NCI-H146 (cell line): ENCODE measurements at places on chromosomes 11 and 22.
A peak's percentile ranks its signal among the peaks of the same experiment; 100 is the strongest.

- DNase-seq = peak; percentile 12
These were observed 380.6 kb downstream of the CTTN start for GRCh38 chr11:70778883-70779282.

- DNase-seq = no peak
These were observed 3.0 kb upstream of the CHEK1 start for GRCh38 chr11:125621995-125622394.

- DNase-seq = no peak
These were observed 35.4 kb upstream of the IGSF9B start for GRCh38 chr11:133992121-133992520.

DNA sequence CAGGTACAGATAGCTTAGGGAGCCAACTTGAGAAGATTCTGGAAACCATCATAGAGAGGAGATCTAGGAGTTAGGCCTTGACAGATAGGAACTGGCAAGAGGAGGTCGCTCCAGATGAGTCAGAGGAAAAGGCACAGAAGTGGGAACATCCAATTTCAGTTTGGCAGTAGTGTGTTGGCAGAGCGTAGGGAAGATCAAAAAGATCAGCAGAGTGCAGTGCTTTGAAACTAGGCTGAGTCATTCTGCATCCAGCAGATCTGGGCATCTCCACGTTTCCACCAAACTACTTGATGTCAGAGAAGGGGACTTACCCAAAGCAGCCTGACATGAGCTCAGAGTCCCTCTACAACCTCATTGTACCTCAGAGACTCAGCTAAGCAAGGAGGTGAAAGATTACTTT, 58.5 kb downstream of the GAB4 start:
- no peak for DNase-seq

DNA sequence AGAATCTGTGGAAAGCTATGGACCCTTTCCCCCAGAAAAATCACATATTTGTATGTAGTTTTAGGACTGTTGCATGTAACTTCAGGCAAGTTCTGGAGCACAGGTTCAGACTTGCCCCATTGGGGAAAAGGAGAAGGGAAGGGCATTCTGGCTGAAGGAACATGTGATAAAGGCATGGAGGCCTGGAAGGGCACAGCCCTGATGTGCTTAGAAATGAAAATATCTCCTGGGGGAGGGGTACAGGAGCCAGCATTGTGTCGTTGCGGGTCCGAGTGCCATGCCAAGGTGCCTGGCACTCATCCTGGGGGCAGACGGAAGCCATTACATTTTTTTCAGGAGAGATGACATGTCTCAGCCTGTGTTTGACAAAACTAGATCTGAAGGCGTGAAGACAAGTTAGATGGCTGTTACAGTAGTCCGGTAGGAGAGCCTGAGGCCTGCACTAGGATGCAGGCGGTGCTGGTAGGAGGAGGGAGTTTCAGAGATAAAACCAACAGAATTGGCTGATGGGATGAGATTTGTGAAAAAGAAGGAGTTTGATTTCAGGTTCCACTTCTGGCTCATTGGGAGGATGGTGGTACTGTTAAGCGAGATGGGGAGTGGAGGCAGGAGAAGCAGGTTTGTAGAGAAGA, 96.9 kb downstream of the TEAD1 start:
- DNase-seq = no peak

GRCh38 chr22:31328544-31328960, 17.6 kb downstream of the PATZ1 start:
- DNase-seq = no peak

- no peak for DNase-seq
These were observed 9.0 kb downstream of the BLID start for GRCh38 chr11:122107045-122107444.

DNA sequence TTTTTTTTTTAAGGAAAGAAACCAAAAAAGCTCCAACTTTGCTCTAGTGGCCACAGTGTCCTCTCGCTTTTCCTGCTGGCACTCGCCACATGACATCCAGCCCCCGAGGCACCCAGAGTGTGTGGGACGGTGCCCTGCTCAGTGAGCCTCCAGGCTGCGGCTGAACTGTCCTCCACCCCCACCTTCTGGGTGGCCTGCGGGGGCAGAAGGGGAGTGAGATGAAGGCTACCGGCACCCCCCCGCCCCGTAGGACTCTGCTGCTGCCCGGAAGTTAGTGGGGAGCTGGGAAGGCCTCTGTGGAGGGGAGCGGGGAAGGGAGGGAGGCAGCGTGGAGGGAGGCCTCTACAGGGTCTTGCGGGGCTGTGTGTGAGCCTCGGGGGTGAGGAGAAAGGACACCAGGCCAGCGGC, 264.4 kb downstream of the CTTN start:
- DNase-seq = no peak

DNA sequence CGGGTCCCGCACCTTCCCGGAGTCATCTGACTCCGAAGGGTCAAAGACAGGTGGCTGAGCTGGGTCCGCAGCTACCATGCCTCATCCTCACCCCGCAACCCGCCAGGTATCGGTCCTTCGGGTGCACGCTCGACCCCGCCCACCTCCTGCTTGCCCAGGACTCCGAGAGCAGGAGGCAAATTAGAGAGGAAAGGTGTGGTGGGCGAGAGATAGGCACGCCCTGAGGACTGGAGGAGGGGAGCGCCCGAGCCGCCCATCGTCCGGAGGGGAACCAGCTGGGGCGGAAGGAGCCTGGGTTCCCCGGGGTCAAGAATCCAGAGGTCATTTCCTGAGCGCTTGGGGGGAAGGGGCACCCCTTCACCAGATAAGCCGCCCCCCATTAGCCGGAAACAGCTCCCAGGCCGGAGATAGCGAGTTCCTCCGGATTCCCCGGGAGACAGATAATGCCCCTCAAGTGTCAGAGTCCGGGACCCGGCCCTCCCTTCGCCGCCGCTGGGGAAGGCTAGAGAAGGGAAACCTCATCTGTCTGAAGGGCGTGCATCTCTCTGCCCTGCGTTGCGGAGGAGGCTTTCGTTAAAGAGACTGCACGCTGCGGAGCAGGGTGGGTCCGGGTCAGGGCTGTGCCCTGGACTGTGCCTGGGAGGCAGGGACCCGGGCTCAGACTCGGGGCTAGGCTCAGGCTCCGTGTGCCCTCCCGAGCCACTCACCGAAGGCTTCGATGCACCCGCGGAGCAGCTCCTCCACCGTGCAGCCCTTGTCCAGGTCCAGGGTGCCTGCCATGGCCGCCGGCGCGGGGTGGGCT, 1.7 kb downstream of the RASGRP2 start:
- peak; percentile 12 for DNase-seq

GRCh38 chr11:95676308-95676707, 113.3 kb downstream of the FAM76B start:
- DNase-seq = no peak

DNA sequence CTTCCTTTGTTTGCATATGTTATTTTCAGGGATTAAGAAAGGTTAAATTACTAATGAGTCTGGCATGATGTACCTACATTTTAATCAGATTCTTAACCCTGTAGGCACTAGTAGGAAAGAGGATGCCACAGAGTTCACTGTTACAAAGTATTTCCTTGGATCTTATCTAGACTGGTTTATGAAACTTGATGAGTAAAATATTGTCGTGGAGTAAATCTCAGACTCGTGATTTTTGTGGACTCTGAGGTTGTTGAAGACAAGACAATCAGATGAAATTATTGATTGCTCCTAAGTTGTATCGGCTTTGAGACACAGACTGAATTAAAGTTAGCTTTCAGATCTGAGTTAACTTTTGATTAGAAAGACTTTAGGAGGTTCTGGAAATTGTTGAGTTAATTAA, 6.0 kb downstream of the KMT2A start:
- DNase-seq = no peak

GRCh38 chr11:128040603-128041002, 546.8 kb downstream of the ETS1 start:
- no peak for DNase-seq

DNA sequence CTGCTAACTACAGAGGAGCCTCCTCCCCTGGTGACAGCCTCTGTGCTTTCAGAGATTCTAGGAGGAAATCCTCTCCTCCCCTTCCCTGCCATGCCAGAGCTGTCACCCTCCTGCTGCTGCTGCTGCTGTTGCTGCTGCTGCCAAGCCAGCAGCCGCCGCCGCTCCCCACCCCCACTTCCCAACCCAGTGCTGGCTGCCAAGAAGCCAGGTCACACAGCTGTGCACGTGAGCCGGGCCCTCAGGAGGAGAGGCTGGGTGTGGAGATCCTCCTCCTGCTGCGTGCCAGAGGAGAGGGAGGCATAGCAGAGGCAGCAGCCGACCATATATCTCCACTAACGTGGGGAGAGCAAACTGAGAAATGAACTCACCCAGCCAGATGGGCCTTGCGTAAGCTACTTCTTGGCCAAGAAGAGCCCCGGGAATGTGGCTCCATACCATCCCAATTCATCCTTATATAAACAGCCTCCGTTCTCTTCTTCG, 12.4 kb downstream of the CRY2 start:
- DNase-seq = no peak

DNA sequence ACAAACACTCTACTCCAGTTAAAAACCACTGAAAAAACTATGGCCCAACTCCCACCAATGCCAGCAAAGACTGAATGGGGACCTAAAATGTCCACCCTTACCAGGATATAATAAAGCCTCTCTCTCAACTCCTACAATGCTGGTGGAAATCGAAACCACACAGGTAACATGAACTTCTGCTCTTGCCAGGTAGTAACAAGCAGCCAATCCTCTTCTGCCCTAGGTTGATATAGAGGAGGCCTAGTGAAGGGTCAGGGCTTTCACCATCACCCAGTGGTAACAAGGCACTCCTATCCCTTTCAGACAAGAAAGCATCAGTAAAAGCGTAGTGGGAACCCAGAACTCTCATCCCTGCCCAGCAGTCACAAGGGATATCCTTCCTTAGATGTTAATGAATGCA, 22.6 kb downstream of the DCUN1D5 start:
- DNase-seq = no peak

GRCh38 chr22:38957046-38957770, at the start of gene APOBEC3A:
Gene APOBEC3A, plus strand, starts transcription at chr22:38957609. Its CDS starts 83 bp downstream, at chr22:38957692.
- no peak for DNase-seq

- no peak for DNase-seq
These were observed 13.2 kb downstream of the RAC2 start for GRCh38 chr22:37230673-37231405.

- peak; percentile 61 for DNase-seq
These were observed 66.5 kb downstream of the CCDC34 start for GRCh38 chr11:27296497-27296896.

DNA sequence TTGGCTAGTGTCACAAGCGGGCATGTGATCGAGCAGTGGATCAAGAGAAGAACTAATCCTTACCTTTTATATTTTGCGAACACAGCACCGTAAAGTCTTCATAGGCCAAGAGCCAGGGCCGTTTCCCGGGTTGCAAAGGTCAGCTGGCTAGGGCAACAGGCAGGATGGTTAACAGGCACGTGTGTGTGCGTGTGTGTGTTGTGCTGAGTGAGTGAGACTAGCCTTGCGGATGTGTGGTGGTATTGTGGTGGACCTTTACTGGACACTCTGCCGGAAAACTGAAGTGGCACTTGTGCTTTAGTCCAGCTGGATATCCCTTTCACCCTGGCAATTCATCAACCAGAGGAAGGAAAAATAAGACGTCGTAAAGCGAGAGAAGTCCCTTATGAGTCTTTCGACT, 176.7 kb downstream of the BCR start:
- no peak for DNase-seq

- DNase-seq = no peak
These were observed 1.1 kb downstream of the GPR137 start for GRCh38 chr11:64286801-64287159.

GRCh38 chr11:45576461-45577215, 88.8 kb downstream of the CHST1 start:
- DNase-seq = no peak

DNA sequence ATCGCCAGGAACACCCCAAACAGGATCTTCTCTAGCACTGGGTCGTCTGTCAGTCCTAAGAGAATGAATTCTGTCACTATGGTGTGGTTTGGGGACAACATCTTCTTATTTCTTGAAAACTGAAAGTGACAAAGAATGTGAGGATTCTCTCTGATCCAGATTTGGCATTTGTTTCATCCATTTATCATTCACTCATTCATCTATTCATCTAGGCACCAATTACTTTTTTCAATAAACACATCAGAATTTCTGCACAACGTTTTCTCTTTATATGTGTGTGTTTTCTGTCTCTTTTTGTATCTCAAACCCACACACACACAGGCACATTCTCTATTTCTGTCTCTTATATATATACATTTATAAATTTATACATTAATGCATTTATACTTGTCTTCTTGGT, at the start of gene OR5M10:
Gene OR5M10 (minus strand): TSS at position 101 of the 400 bp plus-strand sequence. CDS start 0 bp downstream, at position 101.
- no peak for DNase-seq

- DNase-seq = no peak
These were observed 48.7 kb downstream of the PTPRJ start for GRCh38 chr11:48028914-48029680.

DNA sequence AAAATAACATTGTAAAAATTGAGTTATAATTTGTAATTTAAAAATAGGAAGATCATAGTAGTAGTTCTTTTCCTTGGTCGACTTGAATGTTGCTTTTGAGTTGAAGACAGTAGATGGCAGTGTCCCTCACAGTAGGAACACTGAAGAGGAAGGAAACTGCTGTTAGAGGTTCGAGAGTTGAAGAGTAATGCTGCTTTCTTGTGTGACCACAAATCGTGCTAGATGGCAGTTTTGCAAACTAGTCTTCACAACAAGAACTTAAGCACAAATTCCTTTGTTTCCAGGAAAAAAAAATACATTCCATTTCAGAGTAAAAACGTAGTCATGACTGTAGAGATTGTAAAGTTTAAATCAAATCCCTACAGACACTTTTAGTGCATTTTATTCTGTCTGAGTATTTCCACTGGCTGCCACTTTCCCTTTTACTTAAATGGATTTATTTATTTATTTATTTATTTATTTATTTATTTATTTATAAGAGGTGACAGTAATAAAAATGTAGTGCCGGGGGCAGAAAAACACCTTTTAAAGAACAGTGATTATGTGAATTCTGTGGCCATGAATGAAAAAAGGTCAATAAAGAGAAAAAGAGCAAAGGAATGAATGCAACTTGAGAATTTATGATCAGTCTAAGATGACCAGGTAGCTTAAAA, 54.6 kb downstream of the SPECC1L start:
- peak; percentile 27 for DNase-seq

- peak; percentile 19 for DNase-seq
These were observed 21.4 kb downstream of the CD6 start for GRCh38 chr11:60992842-60993409.

- no peak for DNase-seq
These were observed 6.7 kb upstream of the APOBEC3A start for GRCh38 chr22:38950527-38951295.

DNA sequence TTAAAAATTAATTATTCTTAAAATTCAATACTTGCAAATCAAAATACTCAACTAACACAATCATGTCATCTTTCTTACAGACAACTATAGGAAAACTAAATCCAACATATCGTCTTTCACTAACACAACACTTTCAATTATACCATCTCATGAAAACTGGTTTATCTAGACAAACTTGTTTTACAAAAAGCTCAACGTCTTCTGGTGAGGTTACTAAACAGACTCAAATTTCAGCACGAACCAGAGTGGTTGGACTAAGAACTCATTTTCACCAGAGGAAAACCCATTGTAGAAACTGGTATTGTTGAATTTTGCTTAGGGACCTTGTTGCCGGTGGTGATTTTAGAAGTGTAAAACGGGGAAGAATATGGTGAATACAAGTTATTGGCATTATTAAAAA, 52.2 kb downstream of the NUP98 start:
- no peak for DNase-seq
